NCI-H1436 treated with DMSO at 0.1 percent for 48 hours (cell line): ENCODE measurements at places on chromosomes 16 and 17.

DNA sequence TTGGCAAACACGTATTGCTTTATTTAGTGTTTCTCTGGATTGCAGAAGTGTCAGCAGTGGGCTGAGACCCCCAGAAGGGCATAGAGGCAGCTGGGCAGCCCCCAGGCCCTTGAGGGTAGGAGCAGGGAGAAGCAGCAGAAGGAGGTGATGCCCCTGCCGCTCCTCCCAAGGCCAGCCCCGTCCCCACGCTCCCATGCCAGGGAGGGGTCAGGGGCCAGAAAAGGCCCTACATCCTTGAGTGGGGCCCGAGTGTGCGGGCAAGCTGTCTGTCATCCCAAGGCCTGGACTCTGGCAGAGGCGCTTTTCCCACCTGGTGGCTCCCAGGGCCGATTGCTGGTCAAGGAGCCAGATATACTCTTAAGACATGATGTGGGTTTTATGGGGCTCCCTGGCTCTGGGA, 8.2 kb upstream of the CRK start:
- no peak for DNase-seq

GRCh38 chr17:32998887-32999228, 7.2 kb downstream of the SPACA3 start:
- DNase-seq: no peak

GRCh38 chr16:80527297-80527696, 13.5 kb upstream of the DYNLRB2 start:
- no peak for DNase-seq

DNA sequence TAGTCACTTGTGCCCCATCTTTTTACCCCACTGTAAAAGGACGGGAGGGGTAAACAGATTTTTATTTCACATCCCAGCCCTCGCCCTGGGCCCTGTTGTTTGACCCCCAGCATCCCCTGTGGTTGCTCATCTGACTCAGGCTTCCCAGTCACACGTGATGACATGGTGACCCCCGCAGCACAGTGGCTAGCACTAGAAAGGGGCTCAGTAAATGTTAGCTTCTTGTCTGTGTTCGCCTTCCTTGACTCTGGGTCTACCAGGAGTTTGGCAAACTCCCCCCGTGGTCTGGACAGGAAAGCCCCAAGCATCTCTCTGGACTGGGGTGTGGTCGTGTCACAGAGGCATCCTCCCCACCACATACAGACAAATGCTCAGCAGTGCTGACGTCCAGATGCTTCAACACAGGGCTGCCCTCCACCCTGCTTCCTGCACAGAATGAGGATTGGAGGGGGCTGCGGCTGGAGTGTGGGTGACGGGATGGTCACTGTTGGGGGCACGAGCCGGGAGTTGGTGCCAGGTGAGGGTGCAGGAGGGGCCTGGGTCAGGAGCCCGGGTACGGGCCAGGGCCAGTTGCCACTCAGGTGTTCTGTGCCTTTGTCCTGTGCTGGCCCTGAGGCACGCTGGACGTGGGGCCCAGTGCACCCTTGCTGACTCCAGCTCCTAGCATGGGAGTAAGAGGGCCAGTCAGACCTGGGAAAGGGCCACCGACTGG, 69.1 kb downstream of the METRNL start:
- no peak for DNase-seq

DNA sequence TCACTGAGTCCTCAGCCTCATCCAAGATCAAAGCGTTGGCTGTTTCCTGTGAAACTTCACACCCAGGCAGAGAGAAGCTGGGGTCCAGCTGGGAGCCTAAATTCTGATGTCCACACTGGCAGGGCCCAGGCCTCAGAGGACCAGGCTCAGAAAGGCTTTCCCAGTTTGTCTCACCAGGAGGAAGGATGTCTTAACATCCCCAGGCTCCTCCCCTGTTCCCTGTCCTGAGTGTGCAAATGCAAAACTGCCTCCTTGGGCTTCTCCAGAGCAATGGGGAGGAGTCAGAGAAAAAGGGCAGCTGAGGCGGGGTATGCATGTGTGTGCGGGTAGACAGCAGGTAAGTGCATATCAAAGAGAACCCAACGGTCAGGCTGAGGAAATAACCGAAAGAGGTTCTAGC, 45.7 kb downstream of the CUEDC1 start:
- no peak for DNase-seq

DNA sequence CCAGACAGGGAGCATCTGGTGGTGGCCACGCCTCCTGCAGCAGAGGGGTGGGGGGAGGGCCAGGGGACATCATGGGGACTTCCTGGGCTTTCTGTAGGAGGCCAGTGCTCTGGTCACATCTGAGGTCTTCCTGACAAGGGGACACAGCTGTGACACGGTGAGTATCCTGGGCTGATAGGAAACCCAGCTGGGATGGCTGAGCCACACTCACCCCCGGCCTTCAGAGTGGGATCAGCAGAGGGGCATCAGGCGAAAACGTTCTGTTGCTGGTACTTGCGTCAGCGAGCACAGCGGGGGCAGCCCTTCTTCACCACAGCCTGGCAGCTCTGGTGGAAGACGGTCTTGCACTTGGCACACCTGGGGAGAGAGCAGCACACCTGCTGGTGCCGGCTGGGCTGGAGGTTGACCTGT, 122.9 kb upstream of the SMURF2 start:
- no peak for DNase-seq

DNA sequence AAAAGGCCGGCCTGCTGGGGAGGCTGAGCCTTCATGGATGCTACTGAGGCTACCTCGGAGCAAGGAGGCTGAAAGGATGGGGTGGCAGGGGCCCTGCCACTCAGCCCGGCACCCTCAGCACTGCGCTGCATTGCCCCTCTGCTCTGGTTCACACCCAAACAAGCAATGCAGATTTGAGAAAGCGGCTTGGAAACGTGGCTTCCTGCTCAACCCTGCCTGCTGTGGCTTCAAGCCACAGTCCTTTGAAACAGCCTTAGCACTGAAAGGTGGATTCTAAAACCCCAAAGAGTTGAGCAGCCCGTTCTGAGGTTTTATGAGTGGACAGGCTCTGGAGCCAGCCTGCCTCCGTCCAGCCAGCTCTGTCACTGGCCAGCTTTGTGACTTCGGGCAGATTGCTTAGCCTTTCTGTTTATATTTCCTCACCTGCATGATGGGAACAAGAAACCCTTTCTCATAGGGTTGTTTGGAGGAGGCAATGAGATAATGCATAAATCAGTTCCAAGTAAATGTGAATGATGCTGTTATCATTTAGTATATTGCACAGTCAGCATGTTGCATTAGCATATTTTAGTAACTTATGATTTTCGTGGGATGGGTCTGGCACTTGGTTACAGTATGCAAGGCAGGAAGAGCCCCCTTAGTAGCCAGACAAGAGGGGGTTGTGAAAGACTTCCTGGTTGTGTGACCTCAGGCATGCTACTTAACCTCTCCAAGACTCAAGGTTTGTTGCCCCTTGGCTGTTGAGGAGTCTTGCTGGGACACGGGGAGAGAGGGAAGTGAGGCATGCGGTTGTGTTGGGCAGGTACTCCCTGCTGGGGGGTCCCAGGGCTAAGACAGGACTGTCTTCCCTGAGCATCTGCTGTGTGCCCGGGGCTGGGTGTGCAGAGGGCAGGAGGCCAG, 23.6 kb downstream of the CRISPLD2 start:
- no peak for DNase-seq
